SHP77 (cell line): ENCODE measurements at places on chromosomes 12 and 14.

GRCh38 chr12:83143950-83144349, 457.2 kb downstream of the TMTC2 start:
- DNase-seq: no peak

DNA sequence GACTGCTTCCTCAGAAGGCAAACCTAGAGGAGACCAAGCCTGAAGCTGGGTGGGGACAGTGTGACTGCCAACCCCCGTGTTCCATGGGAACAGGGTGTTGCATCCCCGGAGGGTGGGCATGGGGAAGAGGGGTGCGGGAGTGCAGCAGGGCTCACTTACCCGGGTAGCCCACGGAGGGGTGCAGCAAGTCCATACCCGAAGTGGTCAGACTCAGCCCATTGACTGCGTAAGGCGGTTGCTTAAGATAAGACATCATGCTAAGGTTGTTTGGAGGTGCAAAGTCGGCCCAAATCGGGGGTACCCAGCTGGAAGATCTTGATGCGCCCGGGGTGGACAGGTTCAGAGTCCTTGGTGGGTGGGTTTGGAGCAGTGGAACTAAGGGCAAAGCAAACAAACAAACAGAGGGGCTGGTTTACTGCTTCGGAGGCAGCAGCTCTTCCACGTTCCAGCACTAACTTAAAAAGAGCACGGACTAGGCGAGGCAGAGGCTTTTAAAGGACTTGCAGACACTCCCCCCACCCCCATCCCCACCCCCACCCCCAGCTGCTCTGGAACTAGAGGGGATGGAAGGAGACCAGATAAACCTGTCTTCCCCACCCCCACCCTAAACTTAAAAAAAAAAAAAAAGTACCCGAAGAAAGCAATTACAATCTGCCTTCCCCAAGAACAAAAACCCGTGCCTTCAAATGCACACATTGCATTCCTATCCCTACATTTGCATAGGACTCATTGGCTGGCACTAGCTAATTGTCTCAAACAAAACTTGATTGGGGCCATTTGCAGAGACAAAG, 4.9 kb downstream of the OTX2 start:
- DNase-seq: no peak

GRCh38 chr12:59023861-59024424, 103.6 kb upstream of the LRIG3 start:
- DNase-seq: no peak

DNA sequence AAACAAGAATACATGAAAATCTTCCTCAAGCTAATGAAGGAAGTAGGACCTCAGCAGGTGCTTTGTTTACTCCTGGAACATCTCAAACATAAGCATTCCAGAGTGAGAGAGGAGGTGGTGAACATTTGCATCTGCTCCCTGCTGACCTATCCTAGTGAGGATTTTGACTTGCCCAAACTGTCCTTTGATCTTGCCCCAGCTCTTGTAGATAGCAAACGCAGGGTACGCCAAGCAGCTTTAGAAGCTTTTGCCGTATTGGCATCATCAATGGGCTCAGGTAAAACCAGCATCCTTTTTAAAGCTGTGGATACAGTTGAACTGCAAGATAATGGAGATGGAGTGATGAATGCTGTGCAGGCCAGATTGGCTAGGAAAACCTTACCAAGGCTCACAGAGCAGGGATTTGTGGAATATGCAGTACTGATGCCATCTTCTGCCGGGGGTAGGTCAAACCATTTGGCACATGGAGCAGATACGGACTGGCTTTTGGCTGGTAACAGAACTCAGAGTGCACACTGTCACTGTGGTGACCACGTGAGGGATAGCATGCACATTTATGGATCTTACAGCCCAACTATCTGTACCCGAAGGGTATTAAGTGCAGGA, 1.9 kb downstream of the TOGARAM1 start:
- DNase-seq: peak; percentile 35

GRCh38 chr14:59020382-59020781, 168.1 kb upstream of the DAAM1 start:
- DNase-seq: no peak

- DNase-seq: no peak
Measured at GRCh38 chr12:40157336-40157735, 51.5 kb upstream of the SLC2A13 start.

DNA sequence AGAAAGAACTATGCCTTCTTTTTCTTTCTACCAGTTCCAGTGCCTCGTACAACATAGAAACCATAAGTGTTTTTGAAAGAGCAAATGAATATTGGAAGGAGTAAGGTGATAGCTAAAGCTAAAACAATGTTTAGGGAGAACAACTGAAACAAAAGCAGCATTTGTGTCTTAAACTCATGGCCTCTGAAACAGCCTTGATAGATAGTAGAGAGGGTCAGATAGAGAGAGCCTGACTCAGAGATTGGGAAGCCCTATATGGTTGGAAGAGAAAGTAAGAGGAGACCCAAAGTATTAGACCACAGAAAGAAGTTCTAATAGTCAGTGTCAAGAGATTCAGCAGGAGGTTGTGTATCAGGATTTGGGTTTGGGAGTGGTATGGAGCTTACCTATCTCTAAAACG, 79.6 kb upstream of the IFNG-AS1 start:
- DNase-seq: no peak

DNA sequence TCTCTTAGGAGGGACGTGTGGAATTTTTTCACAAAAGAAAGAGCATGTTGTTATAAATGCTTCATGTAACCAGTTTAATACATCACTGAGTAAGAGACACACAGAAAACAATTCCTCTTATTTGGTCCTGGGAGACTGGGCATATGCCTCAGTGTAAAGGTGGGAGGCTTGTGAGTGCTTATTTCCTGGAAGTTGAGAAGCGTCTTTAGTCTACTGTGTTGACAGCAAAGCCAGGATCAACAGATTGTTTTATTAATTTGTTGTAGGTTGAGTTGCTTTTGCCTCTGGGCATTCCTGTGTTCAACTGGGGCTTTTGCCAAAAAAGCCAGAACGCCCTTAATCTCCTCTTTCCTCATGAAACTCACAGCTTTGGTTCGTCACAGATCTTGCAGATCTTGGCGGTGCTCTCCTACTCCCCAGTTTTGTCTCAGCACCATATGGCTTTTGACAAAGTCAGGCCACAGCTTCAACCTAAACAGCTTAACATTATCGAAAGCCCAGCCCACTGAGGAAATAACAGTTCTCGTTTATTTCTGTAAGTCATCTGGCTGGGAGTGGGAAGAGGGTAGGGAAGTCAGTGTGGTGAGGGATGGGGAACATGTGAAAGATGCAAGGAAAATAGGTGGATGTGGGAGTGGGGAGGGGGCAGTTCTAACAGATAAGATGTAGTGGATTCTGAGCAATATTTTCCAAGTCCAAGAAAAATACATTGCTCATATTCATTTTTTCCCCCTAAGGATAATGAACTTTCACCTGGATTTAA, 227.2 kb downstream of the DACT1 start:
- DNase-seq: no peak

DNA sequence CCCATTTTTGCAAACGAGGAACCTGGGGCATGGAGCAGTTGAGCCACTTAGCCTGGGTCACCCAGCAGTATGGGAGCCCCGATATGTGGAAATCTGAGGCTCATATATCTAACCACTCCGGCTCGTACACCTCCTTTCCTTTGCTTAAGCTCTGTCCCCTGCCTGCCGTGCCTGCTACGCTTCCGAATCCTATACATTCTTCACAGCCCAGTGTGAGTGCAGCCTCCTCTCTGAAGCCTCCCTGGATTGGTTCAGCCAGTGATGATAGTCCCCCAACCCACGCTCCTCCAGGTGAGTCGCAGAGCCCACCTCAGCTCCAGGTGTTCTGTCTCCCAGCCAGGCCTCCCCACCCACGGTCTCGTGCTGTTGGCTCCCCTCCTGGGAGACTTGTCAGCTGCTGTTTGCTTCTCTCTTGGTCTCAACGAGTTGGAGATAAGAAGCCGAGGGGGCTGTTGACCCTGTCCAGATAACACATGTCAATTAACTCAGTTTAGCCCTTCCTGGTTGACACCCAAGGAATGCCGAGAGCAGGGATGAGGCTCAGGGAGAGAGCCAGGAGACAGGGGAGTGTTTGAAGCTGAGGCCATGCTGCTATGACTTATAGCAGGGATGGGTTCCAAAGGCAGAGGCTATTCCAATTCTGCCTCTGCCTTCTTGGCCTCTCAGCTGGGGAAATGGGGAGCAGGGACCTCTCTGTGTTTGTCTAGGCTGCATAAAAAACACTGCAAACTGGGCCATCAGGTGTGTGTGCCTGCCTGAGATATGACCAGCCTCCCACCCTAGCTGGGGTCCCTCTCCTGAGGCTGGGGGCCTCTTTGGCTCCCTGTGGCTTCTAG, 19.0 kb downstream of the SDSL start:
- no peak for DNase-seq

DNA sequence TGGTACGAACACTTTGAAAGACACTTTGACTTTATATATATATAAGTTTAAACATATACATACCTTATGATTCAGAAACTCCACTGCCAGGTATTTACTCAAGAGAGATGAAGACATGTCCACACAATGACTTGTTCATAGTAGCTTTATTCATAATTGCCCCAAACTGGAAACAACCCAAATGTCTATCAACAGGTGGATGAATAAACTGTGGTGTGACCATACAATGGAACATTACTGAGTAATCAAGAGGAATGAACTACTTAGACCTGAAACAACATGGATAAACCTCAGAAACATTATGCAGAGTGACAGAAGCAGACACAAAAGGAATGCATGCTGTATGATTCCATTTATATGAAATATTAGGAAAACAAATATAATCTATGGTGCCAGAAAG, 71.1 kb downstream of the PPP1R36 start:
- DNase-seq: no peak

DNA sequence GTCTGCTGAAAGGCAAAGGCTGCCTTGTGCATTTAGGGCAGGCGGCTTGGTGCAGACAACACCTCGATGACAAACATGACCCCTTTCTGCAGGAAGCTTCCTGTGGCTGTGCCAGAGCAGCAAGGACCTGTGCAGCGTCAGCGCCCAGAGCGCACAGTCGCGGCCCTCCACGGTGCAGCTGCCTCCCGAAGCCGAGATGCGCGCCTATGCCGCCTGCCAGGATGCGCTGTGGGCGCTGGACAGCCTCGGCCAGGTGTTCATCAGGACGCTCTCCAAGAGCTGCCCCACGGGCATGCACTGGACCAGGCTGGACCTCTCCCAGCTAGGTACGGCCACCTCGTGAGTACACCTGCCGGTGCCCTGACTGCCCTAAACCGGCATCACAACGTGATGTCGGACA, 57.3 kb downstream of the ANKRD9 start:
- no peak for DNase-seq

DNA sequence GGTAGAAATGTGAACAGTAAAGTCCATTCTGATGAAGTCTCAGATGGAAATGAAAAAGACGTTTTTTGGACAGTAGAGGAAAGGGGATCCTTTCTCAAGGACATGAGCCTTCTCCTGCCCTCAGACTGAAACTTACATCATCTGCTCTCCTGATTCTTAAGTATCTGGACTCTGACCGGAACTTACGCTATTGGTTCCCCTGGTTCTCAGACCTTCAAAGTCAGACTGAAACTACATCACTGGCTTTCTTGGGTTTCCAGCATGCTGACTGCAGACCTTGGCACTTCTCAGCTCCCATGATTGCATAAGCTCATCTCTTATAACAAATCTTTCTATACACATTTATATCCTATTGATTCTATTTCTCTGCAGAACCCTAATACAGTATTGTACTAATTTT, 291.0 kb downstream of the SNAPC1 start:
- no peak for DNase-seq

- DNase-seq: no peak
Measured at GRCh38 chr12:81992461-81992860, 233.3 kb upstream of the PPFIA2 start.

GRCh38 chr12:81800298-81801148, 41.4 kb upstream of the PPFIA2 start:
- DNase-seq: no peak

GRCh38 chr12:113246478-113247122, 25.3 kb downstream of the TPCN1 start:
- DNase-seq: peak; percentile 77

GRCh38 chr12:62766496-62766895, 168.5 kb downstream of the PPM1H start:
- DNase-seq: no peak

DNA sequence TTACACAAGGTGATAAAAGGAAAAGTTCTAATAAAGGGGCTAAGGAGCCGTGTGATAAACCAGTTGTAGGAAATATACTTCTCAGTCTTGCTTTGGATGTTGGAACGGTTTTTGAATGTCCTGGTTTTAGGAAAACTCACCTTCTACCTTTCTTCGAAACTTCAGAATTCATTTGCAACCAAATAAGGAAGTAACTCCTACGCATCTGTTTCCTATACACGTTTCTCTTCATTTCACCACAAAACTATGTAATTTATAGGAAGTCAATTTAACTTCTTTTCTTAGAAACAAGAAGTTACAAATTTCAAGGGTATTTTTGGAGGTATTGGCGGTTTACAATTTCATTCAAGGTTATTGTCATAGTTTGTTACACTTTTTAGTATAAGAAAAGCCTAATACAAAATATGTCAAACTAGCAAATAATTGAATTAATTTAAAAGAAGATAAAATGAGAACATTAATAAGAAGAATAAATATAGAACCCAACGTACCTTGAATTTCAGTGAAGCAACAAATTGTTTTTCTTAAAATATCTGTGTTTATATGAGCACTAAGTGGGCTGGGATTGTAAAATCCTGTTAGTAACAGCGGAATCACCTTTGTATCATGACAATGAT, 33.2 kb upstream of the CD69 start:
- no peak for DNase-seq

- no peak for DNase-seq
Measured at GRCh38 chr12:102110782-102111181, 9.1 kb downstream of the NUP37 start.

DNA sequence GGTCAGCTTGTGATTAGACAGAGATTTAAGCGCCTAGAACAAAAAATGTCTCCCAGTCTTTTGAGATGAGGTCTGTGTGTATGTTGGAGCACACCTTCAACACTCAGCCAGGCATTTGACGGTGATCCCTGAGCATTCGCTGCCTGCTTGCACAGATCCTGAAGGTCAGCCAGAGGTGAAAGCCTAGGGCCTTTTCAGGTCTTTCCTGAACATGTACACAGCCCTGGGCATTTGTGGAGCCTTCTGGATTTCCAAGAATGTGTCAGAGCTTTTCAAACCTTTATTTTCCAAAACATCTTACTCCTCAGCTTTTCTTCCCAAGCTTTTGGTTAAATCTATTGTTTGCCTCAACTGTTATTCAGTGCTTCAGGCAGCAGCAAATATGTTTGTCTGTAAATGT, 59.1 kb upstream of the AMN start:
- no peak for DNase-seq

DNA sequence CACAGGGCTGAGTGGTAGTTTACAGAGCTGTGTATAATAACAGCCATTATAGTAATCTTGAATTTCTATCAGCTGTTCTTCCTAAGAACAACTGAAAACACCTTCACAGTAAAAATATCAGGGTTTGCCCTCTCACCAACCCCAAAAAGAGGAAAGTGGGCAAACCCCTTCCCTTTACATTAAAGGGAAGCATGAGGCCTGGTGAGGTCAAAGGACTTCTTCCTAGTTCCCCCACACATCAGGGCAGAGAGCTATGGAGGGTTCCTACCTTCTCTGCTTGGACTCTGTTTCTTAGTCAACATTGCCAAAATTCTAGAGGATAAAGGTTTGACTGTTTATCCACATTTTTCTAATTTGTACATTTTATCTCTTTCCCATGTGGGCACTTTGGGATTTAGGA, 4.4 kb upstream of the RPAP3 start:
- no peak for DNase-seq
